ENCODE measurements at places on chromosomes 5 and 9.

DNA sequence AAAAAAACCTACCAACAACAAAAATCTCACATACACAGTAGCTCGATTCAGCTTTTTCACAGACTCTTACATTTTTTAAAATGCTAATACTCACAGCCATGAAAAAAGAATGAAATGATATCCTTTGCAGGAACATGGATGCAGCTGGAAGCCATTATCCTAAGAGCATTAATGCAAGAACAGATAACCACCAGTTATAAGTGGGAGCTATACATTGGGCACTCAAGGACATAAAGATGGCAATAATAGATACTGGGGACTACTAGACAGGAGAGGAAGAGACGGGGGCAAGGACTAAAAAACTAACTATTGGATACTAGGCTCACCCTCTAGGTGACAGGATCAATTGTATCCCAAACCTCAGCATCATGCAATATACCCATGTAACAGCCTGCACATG lies 90.3 kb upstream of the CCNH start:
- DNase-seq, result no peak

DNA sequence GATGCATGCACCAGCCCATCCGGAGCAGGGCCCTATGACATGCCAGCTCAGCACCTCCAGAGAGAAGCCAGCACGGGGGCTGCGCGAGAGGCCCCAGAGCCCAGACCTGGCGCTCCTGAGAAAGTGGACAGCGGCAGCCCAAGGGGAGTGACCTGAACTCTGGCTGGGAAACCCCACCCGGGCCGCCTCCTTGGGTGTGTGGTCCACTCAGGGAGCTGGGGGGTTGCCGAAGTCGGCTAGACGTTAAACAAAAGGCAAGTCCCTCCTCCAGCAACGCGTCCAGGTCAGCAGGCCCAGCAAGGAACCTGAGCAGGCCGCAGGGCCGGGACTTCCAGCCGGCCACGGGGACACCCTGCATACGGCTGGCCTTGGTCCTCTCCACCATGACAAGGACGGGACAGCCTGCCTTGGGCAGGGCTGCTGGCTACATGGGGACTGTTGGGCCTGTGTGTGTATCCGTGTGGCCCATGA lies 35.7 kb downstream of the NACC2 start:
- no peak for DNase-seq

DNA sequence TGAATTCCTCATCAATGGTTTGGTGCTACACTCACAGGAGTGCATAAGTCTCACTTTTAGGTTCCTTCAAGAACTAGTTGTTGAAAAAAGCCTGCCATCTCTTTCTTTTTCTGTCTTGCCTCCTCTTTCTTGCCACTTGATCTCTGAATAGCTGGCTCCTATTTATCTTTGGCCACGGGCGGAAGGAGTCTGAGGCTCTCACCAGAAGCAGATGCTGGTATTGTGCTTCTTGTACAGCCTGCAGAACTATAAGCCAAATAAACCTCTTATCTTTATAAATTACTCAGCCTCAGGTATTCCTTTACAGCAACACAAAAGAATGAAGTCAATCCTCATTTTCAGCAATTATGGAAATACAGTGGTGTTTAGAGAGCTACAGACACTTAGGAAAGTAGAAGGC lies 247.1 kb upstream of the PRR16 start:
- DNase-seq, result no peak

DNA sequence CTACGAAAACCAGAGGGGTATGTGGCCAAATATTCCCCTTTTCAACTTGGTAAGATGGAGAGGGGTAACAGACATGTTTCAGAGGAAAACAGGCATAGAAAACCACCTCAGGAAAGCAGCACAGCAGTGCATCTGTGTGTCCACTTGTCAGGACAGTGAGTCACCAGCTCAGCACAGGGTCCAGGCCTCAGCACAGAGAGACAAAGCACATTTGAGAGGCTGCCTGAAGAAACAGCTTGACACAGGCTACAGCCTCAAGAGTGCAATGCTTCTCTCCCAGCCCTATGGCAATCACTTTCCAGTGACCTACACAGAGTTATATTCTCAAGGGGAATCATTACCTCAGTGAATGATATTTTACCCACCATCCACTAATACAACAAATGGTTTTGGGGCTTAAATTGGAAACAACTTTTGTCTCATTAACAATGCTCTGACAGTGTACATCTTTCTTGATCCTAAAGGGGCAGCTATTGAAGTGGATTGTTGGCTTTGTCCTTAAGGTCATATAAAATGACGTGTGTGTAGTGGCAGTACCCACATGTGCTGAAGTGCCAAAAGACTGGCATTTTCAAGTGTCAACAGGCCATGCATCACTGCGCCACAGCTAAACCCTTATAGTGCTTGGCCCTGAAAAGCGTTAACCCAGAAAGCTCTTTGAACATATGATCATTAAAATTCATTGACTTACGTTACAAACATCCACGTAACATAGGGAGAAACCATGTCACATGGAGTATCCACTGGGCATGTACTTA lies 46.4 kb downstream of the ERMP1 start:
- DNase-seq, result no peak

DNA sequence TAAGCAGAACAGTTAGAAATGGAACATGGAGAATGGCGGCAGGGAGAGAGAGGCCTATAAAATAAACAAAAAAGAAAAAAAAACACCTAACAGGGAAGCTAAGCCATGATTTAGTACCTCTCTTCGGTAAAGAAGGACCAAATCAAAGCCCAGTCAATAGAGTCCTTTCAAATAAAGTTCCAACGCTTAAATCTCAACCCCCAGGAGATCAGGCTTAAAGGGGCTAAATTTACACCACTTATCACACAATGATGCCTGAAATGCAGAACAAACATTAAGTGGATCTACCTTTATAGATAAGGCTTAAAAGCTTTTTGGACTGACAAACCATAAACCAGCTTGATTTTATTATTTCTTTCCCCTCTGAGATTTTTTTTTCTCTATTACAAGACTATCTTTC lies 66.3 kb downstream of the PRELID2 start:
- no peak for DNase-seq

Measured in stimulated activated CD4-positive, alpha-beta T cell treated with anti-CD3 and anti-CD28 coated beads, Interleukin-2, amount 100 ng/mL, for 4 hours (primary cell).